M059J (cell line): ENCODE measurements at places on chromosomes 5 and 9. TPM values are rescaled to one million over a fixed set of nuclear protein-coding genes. Genes with fewer than 3 reads are reported as not detected.

DNA sequence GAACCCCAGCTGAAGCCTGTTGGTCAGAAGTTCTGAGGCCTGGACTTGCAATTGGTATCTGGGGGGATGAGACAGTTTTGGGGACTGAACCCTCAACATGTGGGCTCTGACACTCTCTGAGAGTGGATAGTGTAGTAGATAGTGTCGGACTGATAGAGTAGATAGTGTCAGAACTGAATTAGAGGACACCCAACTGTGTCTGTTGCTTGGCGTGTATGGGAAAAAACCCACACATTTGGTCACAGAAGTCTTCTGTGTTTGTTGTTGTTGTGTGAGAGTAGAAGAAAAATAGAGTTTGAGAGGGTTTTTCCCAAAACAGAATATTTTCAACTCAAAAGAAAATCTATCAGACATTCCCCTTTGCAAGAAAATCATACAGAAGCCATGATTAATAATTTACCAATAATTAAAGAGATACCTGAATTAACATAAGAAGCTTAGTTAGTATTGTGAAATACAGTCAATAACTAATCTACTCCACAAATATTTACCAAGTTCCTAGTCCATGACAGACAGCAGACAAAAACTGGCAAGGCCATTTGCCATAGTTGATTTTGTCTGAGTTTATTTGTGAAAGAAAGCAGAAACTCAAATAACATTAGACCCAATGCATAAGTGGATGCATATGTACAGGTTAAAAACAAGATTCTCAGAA is 170.9 kb downstream of the CTNND2 start:
- no peak for DNase-seq

DNA sequence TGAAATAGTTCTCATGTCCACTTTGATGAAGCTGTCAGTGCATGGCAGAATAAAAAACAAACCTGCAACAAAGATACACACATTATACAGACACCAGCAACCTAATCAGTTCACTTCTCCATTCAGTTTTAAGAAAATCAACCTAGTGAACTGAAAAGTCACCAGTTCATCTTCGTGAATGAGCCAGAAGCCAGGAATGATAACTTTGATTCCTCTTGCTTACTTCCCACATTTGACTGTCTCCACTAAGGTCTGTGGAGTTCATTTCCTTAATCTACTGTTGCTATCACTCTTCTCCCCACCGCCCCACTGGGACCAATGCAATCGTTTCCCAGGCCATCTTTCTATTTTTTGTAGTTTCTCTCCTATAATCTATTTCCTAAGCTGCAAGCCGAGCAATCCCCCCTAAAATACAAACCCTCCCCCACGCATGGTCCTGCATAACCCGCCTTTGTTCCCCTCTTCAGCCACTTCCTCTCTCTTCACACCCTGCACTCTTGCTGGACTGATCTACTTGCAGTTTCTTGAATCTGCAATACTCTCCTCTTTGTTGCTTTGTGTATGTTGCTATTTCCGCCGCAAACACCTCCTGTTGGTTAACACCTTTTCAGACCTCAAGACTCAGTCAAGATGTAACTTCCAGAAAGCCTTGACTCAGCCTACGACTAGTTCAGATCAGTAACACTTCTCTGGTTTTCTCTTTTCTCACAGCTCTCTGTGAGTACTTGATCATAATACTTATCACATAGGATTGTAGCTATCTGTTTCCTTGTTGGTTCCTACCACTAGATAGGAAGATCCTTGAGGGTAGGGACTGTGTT is 16.6 kb downstream of the STOM start:
- DNase-seq, result no peak

DNA sequence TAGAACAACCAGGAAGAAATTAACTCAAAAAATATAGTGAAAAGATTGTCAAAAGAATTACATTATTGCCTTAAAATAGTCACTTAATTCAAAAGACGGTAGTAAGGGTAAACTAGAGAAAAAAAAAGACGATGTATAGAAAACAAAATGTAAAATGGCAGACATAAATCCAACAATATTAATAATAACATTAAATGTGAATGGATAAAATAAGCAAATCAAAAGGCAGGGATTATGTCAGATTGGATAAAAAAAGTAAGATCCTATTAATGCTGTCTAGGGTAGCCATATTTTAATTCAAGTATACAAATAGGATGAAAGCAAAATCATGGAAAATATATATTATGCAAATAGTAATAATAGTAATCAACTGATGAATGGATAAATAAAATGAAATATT is 134.0 kb upstream of the ADCY2 start:
- DNase-seq, result no peak

- no peak for DNase-seq
Measured at GRCh38 chr9:96088510-96088909, 213.0 kb downstream of the ERCC6L2 start.

DNA sequence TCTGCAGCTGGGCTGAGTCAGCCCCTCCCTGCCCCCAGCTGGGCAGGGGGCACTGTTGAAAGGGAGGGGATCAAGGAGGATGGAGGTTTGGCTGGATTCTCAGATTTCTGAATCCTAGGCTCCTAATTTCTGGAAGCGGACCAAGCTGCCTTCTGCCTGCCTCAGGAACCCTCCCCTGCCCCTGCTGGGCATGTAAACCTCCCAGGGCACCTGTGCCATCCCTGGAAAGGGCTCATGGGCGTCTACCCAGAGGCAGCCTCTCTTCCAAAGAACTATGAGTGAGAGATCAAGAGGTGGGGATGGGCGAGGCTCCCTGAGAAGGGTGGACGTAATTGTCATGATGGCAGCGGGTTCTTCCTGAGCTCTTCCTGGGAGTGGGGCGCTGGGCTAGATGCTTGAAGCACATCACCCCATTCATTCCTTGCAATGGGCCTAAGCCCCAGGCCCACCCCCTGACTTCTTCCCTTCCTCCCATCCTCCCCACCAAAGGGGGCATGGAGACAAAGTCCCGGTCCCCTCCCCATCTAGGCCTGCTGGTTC is 21.6 kb downstream of the CSF1R start:
- DNase-seq, result peak; percentile 73

- DNase-seq, result no peak
Measured at GRCh38 chr5:147339313-147339712, 104.5 kb downstream of the STK32A start.

GRCh38 chr5:152124409-152125041 is 199.9 kb upstream of the GLRA1 start:
- DNase-seq, result no peak

- no peak for DNase-seq
Measured at GRCh38 chr9:122332083-122332482, 38.7 kb upstream of the PTGS1 start.

GRCh38 chr9:128702949-128703615 is 779 bp downstream of the PKN3 start:
- DNase-seq, result no peak

GRCh38 chr9:134930398-134930797 is 12.7 kb upstream of the FCN1 start:
- no peak for DNase-seq

DNA sequence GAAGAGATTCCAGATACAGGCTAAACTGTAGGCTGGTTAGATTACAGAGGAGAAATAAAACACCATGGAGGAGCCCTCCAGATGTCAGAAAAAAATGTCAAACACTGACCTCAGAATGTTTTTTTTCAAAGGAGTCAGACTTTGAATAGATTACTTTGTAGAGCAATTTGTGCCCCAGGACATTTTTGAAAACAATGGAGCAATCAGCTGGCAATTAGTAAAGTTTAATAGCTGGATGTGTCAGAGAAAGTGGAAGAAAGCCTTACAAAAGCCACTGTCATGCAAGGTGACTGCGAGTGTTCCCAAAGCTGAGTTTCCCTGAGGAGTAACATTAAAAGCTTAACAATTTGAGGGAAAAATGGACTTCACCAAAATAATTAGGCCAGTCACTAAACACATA is 417.8 kb upstream of the CTNND2 start:
- DNase-seq, result peak; percentile 54

GRCh38 chr5:31614151-31615020 is 24.5 kb upstream of the PDZD2 start:
- peak; percentile 91 for DNase-seq

DNA sequence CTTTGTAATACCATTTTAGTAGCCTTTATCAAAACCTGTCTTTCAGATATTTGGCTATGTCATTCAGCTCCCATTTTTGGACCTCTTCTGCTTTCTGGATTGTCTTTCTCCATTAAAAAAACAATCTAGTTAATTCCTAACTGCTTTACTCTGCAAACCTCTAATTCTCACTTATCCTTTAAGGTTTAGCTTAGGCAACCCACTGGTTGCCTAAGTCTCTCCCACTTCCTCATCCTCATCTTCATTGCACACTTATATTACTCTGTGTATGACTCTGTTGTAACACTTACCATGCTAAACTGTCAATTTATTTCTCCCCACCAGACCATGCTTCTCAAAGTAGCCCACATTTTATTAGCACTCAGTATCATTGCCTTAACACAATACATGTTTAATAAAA is 205.0 kb upstream of the DMRTA1 start:
- no peak for DNase-seq

- DNase-seq, result peak; percentile 44
Measured at GRCh38 chr5:127699416-127699815, 3.8 kb upstream of the CCDC192 start.

DNA sequence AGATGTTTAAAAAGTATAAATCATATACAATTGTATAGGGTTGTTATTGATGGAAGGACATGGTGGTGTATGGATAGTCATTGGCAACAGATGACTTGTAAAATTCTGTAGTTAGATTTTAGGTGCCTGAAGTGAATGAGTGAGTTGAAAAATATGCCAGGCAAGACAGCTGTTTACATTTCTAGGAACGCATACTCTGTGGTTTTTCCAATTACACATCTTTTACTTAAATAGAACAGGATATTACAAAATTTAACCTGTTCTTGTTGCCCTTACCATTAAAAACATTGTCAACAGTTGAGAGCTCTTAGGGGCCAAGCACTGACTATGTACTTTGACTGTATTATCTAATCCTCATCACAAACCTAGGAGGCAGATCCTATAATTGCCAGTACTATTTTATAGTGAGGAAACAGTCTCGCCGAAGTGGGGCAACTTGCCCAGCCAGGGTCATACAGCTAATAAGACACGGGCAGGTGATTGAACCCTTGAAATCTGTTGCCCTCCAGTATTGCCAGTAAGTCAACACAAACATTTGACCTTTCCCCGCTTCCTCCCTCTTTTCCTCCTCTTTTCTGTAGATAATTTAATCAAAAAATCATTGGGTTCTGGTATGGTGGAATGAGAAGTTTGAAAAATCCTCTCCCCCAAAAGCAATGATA is 88.6 kb downstream of the MACROH2A1 start:
- peak; percentile 87 for DNase-seq

DNA sequence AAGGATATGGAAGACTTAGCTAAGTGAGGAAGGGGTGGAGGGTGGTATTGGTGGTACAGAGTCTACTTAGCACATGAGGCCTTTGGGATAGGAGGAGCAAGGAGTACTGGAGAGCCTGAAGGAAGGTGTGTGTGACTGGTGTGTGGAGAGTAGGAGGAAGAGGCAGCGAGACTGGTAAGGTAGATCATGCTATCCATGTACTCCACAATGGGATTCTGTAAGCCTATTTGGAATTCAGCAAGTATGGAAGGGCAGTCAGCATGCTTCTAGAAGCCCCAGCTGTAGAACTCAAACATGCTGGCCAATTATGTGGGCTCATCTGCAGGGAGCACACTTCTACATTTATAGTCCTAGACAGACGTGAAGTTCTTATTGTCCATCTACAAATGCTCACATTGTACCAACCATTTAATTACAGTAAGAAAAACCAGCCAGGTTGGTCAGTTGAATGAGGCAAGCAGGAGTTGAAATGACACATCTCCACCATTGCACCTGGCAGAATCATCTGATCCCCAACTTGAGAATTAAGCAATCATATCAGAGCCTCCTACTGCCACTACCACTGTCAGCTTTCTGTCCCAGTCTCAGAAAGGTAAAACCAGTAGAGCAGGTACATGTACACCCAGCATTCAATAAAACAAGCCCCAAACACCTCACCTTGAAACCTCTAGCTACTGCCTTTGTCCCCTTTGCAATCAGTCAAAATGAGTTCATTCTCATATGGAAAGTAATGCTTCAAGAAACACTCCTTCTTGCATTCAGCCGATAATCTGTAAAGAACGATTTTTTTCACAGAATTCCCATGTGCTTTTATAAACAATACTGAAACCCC is 60.9 kb upstream of the GLRX start:
- peak; percentile 43 for DNase-seq

DNA sequence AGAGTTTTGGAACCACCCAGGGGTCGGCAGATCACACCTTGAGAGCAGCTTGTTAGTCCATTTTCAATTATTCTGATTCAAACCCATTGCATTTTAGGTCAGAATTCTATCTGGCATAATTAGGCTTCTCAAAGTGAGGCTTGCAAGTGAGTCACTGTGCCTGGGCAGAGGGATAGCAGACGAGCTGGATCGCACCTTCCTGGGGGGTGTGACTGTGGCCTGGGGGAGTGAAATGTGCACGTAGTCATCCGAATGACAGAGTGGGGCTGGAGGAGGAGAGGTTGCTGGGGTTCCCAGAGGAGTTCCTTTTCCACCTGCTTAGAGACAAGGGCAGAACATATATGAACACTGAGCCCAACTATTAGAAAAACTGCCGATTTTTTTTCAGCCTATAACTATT is 31.7 kb downstream of the SPACA9 start:
- no peak for DNase-seq

DNA sequence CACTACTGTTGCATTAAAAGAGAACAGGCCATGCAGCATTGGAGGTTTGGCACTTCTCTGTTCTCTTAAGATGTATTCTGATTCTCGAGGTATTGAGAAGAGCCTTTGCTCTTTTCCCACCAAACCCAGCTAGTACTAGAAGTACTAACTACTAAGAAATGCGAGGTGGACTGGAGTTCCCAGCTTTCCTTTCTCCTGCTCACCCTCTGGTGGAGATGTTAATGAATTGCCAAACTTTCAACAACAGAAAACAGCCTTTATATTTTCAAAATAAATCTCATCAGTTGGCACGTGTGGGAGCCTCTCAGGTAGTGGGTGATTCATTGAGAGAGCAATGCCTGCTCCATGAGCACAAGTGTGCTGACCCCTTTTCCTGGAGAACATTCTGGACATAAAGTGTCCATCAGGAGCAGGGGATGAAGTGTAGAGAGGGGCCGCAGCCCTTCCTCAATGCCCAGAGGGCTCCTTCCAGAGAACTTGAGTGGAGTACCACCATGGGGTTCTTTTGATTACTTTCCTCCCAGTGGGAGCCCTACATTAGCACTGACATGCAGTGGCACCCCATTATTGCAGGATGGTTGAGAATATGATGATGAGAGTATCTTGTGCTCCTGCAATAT is 45.7 kb downstream of the TMEM174 start:
- peak; percentile 63 for DNase-seq

Gene ARID3C
- not detected in 2 replicates for total RNA-seq

Gene WNT8A
- total RNA-seq, result 0.12 and 0.54 TPM in 2 replicates

Gene TRPM3
- total RNA-seq, result 0.07 TPM in 1 of 2 replicates, not detected in the other

Gene LCN10
- total RNA-seq, result not detected in 2 replicates

Gene KIF4B
- 0.07 and 0.10 TPM in 2 replicates for total RNA-seq

Gene CARTPT
- total RNA-seq, result not detected in 2 replicates

Gene ACOT12
- total RNA-seq, result not detected in 2 replicates

Gene PCDHA1
- 0.05 TPM in 1 of 2 replicates, not detected in the other for total RNA-seq
